Psoas muscle (tissue), 8 donors: ENCODE measurements at places on chromosomes 6 and 20. TPM values are rescaled to one million over a fixed set of nuclear protein-coding genes. Genes with fewer than 3 reads are reported as not detected.

Gene SMLR1
- not detected for polyA plus RNA-seq

Gene CGAS
- polyA plus RNA-seq: 0.30 TPM

Gene SALL4
- polyA plus RNA-seq: not detected

Gene FNDC1
- 0.29 TPM for polyA plus RNA-seq

Gene EDEM2
- 17.2 TPM for polyA plus RNA-seq

Gene SGK2
- 0.53 TPM for polyA plus RNA-seq

Gene ULBP1
- polyA plus RNA-seq: 0.10 TPM

Gene TBX18
- 0.53 TPM for polyA plus RNA-seq

Gene EBF4
- polyA plus RNA-seq: 0.87 TPM

Gene HLA-G
- not detected for polyA plus RNA-seq

Gene LY6G6D
- not detected for polyA plus RNA-seq

GRCh38 chr20:43096126-43096930 is 93.4 kb downstream of the PTPRT start:
- DNase-seq: no peak

DNA sequence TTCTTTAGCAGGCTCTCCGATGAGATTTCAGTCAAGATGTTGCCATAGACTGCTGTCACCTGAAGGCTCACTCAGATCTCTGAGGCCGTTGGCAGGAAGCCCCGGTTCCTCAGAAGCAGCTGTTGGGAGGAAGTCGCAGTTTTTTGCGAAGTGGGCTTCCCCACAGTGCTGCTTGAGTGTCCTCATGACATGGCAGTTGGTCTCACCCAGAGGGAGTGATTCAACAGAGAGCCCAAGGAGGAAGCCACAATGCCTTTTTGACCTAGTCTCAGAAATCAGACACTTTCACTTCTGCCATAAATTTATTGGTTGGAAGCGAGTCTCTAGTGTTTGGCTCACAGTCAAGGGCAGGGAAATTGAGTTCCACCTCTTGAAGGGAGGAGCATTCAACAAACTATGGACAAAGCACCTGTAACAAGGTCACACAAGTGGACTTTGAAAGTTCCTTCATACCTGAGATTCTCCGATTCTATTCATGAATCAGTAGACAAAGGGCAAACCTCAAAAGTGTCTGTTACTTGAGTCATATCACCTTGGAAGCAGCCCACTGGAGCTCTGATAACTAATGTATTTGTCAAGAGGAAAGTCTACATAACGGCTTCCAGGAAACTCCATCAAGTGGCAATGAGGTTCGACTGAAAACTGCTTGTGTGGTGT is 208.3 kb downstream of the TASP1 start:
- DNase-seq: no peak

DNA sequence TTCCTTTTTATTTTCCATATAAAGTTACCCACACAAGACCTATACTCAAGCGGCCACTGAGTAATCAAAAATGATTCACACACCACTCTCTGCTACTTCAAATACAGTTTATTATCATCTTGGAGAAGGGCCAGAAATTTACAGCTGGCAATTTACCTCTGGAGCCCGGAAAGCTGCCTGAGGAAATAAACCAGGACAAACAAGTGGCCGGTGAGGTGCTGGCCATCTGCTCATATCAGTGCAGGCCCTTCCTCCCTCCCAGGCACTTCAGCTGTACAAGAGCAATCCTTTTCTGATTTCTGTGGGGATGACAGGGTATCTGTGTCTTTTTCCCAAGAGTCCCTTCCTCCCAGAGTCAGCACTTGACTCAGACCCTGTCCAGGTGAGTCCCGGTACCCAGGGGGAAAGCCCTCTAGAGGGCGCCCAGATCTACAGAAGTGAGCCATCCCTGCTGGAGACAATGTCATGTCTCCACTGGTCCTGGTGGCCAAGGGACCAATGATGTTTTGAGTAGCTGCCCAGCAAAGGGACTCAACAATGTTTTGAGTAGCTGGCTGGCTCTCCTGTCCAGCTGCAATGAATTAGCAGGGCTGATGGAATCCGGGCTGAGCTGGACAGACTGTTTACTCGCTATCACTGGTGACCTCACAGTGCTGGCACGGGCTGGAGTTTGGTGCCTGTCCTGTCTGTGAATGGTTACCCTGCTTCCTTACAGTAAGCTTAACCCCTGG is 23.6 kb downstream of the LRP11 start:
- DNase-seq: peak; percentile 90

GRCh38 chr20:45817376-45818194 is 5.1 kb downstream of the UBE2C start:
- DNase-seq: no peak

- DNase-seq: peak; percentile 71
These were observed 55.6 kb downstream of the RRBP1 start for GRCh38 chr20:17626217-17627007.

GRCh38 chr6:88477413-88477812 is 311.3 kb upstream of the CNR1 start:
- DNase-seq: no peak

DNA sequence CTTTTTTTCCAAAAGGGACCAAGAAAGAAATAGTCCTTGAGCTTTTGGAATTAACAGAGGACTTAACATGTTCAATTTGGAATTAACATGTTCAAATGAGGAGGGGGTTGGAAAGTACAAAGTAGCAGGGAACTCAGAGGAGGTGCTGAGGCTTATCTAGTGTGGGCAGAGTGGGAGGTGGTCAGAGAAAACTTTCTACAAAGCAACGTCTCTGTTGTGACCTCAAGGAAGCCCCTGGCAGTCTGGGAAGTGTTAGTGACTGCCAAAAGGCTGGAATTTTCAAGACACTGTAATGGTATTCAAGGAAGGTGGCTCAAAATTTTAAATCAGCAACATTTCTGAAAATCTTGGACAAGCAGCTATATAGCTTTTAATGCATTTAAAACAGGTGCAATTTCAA is 7.3 kb downstream of the ECI2 start:
- DNase-seq: no peak

DNA sequence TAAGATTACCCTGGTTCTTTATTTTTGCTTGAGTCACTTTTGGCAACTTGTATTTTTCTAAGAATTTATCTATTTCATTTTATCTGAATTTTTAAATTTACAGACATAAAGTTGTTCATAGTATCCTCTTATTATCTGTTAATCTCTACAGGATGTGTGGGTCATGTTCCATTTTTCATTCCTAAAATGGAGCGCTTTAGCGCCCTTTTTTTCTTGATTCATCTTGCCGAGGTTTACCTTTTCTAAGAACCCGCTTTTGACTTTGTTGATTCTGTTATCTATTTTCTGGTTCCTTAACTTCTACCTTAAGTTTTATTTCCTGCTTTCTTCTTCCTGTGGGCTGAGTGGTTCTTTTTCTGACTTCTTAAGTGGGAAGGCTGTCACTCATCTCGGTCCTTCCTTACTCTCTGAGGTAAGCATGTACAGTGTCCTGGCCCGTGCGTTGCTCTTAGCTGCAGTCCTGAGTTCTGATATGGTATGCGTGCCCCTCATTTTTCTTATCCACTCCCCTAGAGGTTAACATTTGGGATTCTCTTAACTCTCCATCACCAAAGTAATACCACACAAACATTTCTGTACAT is 399.8 kb downstream of the CDC5L start:
- no peak for DNase-seq

GRCh38 chr20:40410028-40410427 is 279.0 kb downstream of the MAFB start:
- no peak for DNase-seq

DNA sequence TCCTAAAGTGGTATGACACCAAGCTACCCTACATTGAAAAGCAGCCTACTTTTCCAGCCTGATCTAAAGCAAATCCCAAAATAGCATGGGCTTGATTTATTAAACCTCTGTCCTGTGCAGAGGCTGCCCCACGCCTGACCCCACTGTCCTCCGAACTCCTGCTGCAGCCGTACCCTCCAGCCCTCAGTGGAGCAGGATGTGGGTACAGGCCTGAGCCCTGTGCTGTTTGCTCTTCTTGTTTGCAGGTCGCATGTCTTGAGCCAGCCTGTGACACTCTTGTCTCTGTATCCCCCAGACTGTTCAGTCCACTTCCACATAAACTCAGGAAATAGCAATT is 61.2 kb downstream of the RPP40 start:
- DNase-seq: no peak

DNA sequence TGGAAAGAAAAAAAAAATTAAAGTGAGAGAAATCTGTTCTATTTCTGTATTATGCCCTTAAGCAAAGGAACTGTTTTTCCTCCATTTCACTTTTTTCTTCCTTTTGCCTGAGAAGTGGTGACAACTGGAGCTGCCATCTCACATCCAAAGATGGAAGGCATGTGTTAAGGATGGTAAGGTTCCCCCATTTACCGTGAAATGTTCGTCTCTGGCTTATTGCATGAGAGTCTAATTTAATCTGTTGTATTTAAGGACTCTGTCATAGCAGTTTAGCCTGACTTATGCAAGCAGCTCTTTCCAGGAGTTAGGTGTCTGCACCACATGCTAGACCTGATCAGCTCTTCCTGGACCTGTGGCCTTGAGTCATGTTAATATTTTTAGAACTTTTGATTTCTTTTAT is 389.5 kb upstream of the MAP3K7 start:
- DNase-seq: no peak

DNA sequence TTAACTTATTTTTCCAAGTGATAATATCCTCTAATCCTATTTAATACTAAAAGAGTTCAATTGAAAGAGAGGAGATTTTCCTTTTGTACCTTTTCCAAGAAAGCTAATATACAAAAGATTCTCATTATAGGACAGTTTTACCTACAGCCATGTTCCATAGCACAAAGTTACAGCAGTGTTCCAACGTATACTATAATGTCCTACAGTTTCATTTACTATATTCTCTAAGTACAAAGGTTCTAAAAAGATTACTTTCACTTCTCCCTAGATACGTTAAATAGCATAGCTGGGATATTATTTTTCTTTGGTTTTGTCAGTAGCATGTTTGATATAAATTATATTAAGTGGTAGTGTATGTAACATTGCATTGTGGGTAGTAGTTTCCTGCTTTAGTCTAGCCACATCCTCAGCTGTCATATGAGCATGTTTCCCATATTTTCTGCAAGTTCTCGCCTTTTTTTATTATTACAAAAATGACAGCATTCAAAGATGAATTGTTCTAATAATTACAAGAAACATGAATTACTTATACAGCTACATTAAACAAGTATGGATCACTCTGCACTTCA is 4.4 kb upstream of the RUNX2 start:
- no peak for DNase-seq

- DNase-seq: no peak
These were observed 4.8 kb upstream of the EMILIN3 start for GRCh38 chr20:41371371-41371770.

DNA sequence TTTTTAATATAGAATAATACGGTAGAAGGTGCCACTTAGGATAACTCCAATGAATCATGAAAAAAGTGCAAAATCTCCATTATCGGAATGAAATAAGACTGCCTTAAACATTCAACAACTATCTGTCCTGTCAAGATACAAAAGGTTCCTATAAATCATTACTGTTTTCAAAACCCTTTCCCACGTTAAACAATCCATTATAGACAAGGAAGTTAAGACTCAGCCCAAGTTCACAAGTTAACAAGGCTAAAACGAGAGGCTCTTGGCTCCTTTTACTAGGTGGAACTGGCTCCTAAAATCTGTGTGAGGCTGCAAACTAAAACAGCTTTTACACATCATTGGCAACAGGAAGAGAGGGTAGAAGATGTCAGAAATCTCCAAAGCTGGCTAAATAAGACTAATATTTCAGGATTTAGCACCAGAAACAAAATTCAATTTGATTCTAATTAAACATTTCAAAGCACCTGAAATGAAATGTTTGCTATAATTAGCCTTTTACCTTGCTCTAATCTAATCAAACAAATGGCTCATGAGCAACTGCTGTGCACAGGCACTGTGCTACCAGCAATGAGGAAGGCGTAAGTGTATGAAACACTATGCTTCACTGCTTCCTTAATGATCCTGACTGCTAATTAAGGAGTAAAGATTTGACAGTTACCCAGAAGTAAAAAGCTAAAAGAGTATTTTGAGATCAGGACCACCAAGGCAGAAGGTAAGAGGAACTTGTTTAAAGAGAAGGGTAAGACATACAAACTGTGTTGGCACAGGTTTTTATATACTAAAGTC is 109.7 kb downstream of the DST start:
- no peak for DNase-seq

DNA sequence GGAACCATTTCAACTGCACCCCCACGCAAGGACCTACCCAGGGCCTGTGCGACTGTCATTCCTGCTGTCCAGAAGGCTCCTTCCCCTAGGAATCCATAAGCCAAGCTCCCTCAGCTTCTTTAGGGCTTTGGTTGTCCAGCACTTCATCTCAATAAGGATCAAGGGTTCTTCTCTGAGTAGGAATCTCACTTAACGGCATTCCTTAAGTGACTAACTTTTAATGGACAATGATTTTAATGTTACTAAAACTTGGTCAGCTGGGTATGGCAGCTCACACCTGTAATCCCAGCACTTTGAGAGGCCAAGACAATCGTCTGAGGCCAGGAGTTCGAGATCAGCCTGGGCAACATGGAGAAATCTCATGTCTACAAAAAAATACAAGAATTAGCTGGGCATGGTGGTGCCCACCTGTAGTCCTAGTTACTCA is 13.4 kb downstream of the UBE2V1 start:
- DNase-seq: no peak

GRCh38 chr20:56308036-56308435 is 50.7 kb upstream of the FAM210B start:
- no peak for DNase-seq

- no peak for DNase-seq
These were observed 21.0 kb upstream of the FYN start for GRCh38 chr6:111894272-111894671.

GRCh38 chr6:114342086-114342825 is 567 bp downstream of the HS3ST5 start:
- DNase-seq: peak; percentile 11

DNA sequence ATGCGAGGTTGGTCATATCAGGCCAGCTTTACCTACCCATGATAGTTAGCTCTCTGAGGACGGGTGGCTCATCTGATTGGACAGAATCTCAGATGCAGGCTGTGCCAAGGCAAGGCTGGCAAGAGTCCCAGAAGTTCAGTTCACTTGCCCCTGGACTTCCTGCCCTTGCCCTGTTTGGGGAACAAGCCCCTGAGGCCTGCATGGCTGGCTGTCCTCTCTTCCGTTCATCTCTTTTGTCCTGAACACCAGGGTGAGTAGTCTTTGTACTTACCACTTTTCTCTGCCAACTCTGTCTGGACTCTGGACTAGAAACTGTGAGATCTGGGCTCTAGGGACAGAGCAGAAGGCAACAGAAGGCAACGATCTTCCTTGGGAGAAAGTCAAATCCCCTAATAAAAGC is 769.9 kb downstream of the QKI start:
- no peak for DNase-seq
